ENCODE measurements at places on chromosomes 5 and 9. TPM values are rescaled to one million over a fixed set of nuclear protein-coding genes. Genes with fewer than 3 reads are reported as not detected.

PFN3 gene
- not detected for total RNA-seq

PAX5 gene
- total RNA-seq = not detected

SLC45A2 gene
- under 0.01 TPM for total RNA-seq

PDGFRB gene
- not detected for total RNA-seq

DNA sequence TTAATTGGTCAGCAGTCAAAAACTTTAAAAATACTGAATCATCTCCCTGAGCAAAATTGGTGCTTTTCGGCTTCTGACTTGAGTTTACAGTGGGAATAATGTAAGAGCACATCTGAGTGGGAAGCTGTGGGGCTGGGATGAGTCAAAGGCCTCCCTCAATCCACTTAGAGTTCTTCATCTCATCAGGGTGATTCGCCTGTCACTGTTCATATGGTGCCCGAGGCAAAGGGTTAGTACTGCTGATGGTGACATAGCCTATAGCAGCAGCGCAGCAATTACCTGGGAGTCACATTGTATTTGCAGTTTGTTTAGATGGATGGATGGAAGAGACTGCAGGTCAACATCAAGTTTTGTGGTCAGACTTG is 113.8 kb upstream of the ZNF608 start:
- no peak for DNase-seq

DNA sequence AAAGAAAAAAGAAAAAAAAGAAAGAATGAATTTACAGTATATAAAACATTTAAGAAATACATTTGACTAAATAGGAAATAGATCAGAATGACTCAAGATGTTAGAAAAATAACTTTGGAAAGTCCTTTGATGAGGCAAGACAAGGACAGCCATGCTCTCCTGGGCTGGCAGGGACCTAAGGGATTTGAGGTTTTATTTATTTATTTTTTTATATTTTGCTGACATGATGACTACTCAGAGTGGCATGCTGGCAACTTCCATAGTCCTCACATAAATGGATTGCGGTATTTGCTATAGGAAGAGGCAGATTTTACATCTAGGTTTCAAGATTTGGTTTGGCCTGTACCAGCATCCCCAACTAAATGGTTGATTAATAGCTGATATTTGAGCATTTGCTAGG is 17.7 kb downstream of the SLC28A3 start:
- DNase-seq = peak; percentile 63

DNA sequence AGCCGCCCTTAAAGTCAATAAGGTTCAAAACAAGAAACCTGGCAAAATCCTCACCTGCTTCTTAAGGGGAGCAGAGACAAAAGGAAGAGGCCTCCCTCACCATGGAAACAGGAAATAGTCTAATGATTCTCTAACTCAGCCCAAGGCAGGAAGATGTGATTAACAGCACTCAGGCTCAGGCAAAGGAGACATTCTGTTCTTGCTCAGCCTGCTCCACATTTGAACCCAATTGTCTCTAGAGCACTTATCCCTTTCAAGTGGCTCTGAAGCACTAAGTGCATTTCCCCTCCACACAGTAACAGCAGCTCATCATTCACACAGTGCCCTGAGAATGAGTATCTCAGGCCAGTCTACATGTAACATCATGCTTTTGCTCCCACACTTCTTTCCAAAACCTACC is 72.3 kb downstream of the NIPSNAP3B start:
- no peak for DNase-seq

DNA sequence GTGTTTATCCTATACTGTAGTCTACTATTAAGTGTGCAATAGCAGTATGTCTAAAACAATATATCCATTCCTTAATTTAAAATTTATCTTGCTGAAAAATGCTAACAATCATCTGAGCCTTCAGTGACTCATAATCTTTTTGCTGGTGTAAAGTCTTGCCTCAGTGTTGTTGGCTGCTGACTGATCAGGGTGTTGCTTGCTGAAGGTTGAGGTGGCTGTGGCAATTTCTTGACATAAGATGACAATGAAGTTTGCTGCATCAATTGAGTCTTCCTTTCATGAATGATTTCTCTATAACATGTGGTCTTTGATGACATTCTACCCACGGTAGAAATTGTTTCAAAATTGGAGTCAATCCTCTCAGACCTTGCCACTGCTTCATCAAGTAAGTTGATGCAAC is 24.3 kb upstream of the SPEF2 start:
- DNase-seq = no peak

DNA sequence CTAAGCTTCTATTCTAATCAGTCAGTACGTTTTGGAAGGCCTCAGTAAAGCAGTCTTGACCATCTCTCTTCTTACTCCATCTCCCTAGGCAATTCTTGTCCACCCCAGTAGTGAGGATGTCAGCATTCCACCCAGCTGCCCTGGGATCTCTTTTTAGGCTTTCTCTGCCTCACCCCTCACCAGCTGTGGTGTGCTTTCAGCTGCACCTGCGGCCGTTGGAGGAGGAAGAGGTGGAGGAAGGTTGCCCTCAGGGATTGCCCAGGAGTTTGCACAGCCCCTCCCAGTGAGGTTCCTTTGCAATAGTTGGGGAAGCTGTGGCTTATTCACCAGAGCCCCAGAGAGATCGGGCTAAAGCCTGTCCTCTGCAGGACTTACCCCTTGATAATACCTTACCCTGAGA is 615.8 kb downstream of the BNC2 start:
- no peak for DNase-seq

DNA sequence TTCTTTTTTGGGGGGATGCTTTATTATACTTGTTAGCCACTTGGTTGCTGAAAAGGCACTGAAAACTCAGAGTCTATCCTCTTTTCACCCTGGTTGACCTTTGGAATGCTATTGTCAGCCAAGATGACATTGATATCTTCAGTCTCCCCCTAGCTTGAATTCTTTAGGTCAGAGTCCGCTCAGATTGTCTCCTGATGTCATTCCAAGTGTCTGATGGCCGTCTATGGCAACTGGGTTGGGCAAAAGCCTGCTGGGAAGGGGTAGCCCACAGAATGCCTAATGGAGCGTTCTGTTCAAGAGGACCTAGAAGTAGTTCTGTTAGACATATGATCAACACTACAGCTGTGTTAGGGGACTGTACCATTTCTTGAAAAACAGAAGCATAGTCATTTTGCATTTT is 9.7 kb upstream of the MEF2C start:
- DNase-seq = no peak

- DNase-seq = peak; percentile 67
Measured at GRCh38 chr9:5587024-5587423, 41.9 kb upstream of the RIC1 start.

- no peak for DNase-seq
Measured at GRCh38 chr9:116336133-116336862, 182.7 kb downstream of the PAPPA start.

- no peak for DNase-seq
Measured at GRCh38 chr5:109155625-109156024, 254.1 kb downstream of the PJA2 start.

- DNase-seq = no peak
Measured at GRCh38 chr9:77910194-77910621, 121.4 kb downstream of the GNAQ start.

DNA sequence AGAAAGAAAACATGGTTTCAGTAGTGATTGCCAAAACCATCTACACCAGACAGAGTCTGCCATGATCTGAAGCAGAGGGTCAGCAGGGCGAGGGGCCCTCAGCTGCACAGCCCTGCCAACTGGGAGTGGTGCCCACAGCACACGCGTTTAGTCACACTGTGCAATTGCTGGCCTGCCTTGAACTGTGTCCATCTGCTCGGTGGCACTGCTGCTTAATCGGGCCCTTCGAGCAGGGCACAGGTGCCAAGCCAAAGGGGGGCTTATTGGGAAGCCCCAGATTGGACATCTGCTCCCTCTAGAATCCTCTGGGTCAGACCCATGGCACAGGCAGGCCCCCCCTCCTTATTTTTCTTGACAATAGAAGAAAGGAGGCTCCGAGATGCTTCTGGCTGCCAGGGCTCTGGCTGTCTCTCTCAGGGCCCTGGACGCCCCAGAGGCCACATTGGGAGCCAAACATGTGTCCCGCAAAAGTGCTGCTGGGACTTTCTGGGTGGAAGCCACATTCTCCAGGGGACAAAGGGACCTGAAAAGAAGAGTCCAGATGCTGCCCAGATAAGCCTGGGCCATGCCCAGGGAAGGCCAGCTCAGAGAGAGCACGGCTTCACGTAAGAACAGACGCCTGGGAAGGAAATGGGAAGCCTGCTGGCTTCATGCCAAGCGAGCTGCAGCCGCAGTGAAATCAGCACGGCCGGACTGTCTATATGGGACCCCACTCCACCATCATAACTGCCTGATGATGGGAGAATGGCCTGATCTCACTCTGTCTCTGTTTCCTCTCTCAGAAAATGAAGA is 349.2 kb downstream of the GADD45G start:
- DNase-seq = no peak

DNA sequence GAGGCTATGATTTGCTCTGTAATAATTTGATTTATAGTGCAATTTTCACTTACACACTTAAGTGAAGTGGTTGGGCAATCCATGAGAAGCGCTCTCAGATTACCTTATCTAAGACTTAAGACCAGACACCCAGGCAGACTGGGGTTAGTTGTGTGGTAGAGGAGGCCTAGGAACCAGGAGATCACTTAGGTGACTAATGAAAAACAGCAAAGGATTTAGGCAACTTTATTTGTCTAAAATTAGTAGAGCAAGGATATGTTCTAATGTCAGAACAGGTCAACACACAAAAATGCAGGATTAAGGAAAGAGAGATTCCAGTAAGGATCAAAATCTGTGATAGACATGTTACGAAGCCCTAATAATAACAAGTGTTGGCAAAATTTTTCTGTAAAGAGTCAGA is 913.8 kb downstream of the TLE1 start:
- no peak for DNase-seq

DNA sequence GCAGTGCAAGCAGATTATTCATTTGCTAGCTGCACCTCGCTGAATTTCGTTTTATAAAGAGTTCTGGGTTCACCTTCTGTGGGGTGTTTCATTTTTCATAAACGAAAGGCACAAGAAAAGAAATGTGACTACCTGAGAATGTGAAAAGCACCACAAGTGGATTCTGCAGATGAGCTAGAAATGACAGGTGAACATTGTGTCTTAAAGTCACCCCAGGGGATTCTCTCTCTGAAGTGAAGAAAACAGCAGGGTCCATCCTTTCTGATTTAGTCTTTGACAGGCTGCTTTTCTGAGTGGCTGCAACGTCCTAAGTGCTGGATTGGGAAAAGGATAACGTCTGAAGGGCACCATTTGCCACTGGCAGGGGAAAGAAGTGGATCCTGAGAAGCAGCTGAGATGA is 469.3 kb downstream of the SPATA31D1 start:
- no peak for DNase-seq

- no peak for DNase-seq
Measured at GRCh38 chr9:8143677-8144076, 344.1 kb upstream of the DMAC1 start.

DNA sequence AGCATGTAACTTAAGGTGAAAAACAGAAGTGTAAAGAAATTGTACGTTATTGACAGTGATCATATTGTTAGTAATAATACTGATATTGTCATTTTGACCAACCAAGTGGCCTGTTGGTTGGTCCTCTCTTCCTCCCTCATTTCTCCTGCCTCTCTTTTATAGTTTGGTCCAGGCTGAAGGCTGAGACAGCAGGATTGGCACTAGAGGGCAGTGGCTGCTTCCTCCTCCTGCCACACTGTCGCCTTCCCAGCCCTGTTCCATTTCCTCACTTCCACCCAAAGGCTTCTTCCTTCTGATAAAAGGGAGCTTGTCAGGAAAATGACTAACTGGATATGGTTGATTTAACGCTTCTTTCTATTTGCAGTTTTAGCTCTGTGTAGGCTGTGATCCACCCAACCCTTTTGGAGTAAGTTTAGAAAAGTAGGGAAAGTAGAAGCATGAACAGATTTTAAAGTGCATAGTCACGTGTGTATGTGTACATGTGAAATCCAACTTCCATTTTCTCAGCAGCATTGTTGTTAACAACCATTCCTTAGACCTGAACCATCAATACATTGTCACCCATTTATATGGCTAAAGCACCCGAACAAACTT is 35.6 kb downstream of the PTCD2 start:
- DNase-seq = peak; percentile 21

DNA sequence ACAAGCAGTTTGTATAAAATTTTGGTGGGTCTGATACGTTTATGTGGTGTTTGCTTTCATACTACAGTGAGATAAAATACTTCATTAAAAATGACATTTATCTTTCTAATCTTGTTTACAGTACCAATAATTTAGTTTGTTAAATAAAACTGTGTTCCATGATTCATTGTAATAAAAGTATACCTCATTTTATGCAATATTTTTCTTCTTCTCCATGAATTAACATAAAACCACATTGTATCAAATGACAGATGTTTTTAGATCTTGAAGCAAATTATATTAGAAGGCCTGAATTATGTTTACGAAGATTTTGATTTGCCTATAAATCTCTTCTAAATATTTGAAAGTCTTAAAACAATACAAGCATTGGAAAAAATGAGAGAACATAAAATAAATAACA is 1443.0 kb upstream of the CDH6 start:
- DNase-seq = no peak

DNA sequence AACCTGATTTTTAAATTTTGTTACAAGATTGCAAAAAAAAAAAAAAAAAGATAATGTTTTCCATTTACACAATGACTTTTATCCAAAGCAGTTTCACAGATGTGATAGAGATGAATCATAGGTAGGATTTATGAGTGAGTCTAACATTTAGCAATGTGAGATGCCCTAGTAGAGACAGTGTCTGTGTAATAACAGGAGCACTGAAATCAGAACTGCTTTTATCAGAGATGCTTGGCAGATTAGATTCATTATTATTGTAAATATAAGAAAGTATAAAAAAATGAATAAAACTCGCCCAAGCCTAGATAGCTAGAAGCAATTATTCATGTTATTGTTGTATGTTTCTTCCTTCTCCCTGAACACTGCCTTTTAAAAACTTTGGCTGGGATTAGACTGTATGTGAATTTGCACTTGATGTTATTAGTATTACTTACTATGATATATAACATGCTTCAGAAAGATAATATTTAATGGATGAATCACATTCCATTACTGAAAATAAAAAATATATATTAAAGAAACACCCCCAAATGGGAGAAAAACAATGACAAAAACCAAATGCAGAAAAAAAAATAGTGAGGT is 567.3 kb upstream of the KLF4 start:
- DNase-seq = peak; percentile 85

DNA sequence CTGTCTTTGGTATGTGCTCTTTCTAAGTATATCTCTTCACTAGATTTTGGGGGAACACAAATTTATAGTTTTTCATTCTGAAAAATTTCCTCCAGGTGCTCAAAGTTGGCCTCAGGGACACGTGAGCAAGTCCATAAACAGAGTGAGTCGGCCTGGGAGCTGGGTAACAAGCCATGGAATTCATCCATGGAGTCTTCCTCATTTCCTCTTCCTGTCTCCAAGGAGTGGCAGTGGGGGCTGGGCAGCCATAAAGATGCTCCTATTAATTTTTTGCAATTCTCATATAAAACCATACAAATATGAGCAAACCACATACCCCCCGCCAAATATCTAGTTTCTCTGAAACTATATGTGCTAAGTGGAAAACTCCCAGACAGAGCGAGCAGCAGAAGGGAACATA is 136.6 kb upstream of the OTULINL start:
- peak; percentile 36 for DNase-seq

- DNase-seq = peak; percentile 54
Measured at GRCh38 chr9:124126648-124127646, 115.4 kb downstream of the LHX2 start.
